ENCODE measurements at places on chromosomes 2 and 18. TPM values are rescaled to one million over a fixed set of nuclear protein-coding genes. Genes with fewer than 3 reads are reported as not detected.

SERPINB13 gene
- polyA plus RNA-seq, result not detected

CRYBA2 gene
- polyA plus RNA-seq, result not detected

AQP4 gene
- not detected for polyA plus RNA-seq

DNA sequence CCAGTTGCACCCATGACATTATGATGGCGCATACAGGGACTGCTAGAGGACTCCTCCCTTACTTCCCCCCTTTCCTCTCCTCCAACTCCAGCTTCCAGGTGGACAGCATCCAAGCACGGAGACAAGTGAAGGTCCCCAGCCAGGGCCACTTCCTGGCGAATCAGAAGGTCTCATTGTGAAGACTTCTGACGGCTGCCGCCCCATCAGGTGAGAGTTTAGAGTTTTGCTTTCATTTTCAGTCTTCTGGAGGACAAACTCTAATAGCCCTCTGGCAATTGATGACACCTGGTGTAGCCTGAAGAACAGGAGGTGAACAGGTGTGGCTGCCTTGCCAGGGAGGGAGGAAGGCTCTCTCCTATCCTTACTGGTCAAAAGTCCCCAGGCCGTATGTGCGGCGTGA, 77.3 kb upstream of the KCNH7 start:
- H3K27me3 ChIP-seq, result no peaks in the 10 kb centered on the region
- no peaks in the 10 kb centered on the region for H3K4me1 ChIP-seq
- no peak for DNase-seq
- H3K27ac ChIP-seq, result no peak overlapping the region

DNA sequence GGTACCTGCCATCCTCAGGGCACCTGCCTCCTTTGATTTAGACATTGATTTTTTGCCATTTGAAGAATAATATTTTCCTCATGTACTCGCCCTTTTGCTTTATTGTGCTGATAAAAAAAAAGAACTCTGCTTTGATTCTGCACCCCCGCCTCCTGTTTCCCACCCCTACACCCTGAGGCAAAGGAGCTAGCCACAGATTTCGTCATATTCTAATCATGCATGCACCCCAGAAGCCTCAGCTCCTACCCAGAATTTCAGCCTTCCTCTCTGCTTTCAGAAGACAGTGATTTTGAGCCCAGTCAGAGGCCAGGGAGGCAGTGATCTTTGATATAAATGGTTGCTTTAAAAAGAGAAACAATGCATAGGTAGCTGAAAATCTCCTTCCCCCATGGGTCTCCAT, 329.0 kb downstream of the PTPRM start:
- no peak overlapping the region for H3K4me3 ChIP-seq
- H3K27me3 ChIP-seq, result no peaks in the 10 kb centered on the region
- no peaks in the 10 kb centered on the region for H3K36me3 ChIP-seq
- H3K27ac ChIP-seq, result no peak overlapping the region
- no peak for DNase-seq
- peaks cover under 1% of the 10 kb centered on the region for H3K4me1 ChIP-seq

- H3K4me3 ChIP-seq, result no peak overlapping the region
- no peaks in the 10 kb centered on the region for H3K27me3 ChIP-seq
- no peak for DNase-seq
- H3K27ac ChIP-seq, result no peak overlapping the region
Measured at GRCh38 chr18:67381608-67382150, 134.8 kb downstream of the DSEL start.

ESPNL gene
- 2.6 TPM for polyA plus RNA-seq

IL36B gene
- polyA plus RNA-seq, result not detected

RSAD2 gene
- not detected for polyA plus RNA-seq

Data from IMR-90 (cell line).